ENCODE measurements at places on chromosomes 5 and 9.

- DNase-seq: no peak
These were observed 4.1 kb downstream of the CLK4 start for GRCh38 chr5:178622679-178623247.

DNA sequence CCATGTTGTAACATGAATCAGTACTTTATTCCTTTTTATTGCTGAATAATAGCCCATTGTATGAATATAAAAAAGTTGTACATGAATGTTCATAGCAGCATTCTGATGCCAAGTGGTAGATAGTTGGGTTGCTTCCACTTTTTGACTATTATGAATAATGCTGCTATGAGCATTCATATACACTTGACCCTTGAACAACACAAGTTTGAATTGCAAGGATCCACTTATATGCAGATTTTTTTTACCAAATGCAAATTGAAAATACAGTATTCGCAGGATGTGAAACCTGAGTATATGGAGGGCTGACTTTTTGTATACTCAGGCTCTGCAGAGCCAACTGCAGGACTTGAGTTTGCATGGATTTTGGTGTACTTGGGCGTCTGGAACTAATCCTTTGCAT is 14.7 kb upstream of the SIL1 start:
- no peak for DNase-seq

GRCh38 chr9:107569174-107569573 is 79.6 kb upstream of the KLF4 start:
- no peak for DNase-seq

GRCh38 chr5:146049704-146050026 is 55.7 kb downstream of the PLAC8L1 start:
- DNase-seq: no peak

GRCh38 chr5:116858705-116859333 is 284.2 kb upstream of the SEMA6A start:
- no peak for DNase-seq

DNA sequence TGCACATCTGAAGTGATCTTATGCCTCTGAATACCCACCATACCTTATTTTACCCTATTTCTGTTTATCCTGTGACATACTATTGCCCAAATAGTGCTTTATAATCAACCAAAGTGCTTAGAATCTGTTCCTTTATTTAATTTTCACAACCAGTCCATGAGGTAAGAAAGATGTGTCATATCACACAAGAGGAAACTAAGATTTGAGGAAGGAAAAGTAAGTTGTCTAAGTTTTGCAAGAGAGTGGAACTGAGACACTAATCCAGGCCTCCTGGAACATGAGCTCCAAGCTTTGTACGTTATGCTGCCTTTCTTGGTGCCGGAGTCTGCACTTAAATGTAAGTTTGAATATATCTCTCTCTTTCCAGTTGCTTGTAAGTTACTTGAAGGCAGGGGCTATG is 17.2 kb downstream of the KDM3B start:
- no peak for DNase-seq

DNA sequence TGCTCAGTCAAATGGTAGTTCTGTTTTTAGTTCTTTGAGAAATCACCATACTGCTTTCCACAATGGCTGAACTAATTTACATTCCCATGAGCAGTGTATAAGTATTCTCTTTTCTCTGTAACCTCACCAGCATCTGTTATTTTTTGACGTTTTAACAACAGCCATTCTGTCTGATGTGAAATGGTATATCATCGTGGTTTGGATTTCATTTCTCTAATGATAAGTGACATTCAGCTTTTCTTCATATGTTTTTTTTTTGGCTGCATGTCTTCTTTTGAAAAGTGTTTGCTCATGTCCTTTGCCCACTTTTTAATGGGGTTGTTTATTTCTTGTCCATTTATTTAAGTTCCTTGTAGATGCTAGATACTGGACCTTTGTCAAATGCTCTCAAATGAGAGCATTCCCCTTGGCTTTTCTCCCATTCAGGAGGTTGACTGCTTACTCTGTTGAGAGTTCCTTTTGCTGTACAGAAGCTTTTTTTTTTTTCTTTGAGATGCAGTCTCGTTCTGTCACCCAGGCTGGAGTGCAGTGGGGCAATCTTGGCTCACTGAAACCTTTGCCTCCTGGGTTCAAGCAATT is 58.7 kb upstream of the RGMB start:
- DNase-seq: no peak

GRCh38 chr5:172910828-172911627 is 48.2 kb upstream of the RPL26L1 start:
- DNase-seq: no peak

DNA sequence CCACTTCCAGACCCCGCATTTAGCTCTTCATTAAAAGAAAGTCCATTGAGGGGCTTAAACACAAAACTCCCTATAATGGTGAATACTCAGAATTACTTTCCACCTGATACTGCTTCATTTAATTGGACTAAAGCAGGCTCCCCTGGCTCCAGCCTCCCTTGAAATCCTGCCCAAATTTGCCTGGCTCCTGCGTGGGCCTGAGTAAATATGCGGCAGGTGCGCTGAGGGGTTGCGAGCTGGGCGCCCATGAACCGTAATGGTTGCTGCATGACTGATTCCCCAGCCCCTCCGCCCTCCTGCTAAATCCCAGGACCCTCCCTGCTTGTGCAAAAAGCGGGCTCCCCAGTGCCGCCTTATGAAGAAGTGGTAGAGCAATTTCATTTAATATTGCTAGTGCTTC is 639.7 kb downstream of the BNC2 start:
- no peak for DNase-seq

DNA sequence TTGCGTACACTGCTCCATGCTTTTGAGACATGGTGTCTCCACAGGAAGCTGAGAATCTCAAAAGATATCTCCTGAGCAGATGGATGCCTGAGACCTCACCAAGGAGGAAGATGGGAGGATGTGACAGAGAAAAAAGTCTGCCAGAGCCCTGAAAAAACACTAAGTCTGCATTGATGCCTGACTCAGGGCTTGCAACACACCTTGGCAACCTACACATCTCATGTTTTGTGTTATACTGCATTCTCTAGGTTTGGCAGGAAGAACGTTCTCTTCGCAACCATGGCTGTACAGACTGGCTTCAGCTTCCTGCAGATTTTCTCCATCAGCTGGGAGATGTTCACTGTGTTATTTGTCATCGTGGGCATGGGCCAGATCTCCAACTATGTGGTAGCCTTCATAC is 19.2 kb downstream of the SLC22A4 start:
- DNase-seq: no peak

DNA sequence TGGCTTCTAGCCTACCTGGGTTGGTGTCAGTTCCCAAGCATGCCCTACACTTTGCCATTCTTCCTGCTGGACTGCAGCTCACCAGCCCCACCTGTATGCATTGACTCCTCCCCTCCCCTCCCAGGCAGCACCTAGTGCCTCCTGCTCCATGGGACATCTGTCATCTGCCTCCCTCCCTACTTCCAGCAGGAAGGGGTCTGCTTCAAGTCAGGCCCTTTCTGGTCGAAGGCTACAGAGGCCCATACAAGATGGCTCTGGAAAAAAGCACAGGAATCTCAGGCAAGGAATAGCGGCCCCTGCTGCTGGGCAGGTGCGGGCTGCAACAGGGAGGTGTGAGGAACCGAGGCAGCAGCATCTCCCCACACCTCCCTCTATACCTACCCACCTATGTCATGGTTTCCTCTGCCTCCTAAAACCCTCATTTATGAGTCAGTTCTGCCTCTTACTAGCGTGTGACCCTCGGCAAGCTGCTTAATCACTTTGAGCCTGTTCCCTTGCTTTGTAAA is 19.7 kb downstream of the WWC1 start:
- DNase-seq: no peak

DNA sequence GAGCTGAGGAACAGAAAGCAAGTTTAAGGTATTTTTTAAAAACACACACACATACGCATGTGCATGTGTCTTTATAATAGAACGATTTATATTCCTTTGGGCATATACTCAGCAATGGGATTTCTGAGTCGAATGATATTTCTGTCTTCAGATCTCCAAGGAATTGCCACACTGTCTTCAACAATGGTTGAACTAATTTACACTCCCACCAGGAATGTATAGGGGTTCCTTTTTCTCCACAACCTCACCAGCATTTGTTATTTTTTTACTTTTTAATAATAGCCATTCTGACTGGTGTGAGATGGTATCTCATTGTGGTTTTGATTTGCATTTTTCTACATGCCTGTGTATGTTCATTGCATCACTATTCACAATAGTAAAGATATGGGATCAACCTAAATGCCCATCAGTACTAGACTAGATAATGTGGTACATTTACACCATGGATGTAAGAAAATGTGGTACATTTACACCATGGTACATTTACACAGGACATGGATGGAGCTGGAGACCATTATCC is 60.3 kb upstream of the MAP3K1 start:
- DNase-seq: no peak

DNA sequence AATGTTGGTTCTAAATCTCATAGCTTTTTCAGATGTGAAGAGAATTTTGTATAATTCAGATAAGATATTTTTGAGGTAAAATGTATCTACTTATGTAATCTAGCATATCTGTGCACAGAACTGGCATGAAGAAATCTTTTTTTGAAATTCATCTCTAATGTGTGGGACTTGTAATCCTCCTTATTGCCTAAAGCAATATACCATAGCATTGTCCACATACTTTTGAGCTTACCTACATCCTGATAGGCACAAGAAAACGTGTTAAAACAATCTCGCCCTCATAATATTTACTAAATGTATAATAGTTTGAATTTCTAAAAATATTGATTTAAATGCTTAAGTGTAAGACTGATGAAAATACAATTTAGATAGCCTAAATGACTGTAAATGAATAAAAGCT is 1686.5 kb upstream of the ACO1 start:
- DNase-seq: no peak

DNA sequence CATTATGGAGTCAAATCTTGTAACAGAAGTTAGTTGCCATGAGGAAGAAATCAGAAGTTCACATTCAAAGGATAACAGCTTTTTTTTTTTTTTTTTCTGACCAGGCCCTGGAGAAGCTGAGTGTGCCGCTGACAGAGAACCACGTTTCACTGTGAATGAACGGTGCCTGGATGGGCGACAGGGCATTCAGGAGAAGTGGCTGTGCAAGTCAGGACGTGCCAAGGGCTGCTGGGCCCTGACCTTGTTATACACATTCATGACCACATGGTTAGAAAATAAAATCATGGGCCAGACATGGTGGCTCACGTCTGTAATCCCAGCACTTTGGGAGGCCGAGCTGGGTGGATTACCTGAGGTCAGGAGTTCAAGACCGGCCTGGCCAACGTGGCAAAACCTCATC is 91.6 kb downstream of the ANKH start:
- DNase-seq: no peak

- no peak for DNase-seq
These were observed 29.0 kb downstream of the SLC6A18 start for GRCh38 chr5:1254196-1254595.

DNA sequence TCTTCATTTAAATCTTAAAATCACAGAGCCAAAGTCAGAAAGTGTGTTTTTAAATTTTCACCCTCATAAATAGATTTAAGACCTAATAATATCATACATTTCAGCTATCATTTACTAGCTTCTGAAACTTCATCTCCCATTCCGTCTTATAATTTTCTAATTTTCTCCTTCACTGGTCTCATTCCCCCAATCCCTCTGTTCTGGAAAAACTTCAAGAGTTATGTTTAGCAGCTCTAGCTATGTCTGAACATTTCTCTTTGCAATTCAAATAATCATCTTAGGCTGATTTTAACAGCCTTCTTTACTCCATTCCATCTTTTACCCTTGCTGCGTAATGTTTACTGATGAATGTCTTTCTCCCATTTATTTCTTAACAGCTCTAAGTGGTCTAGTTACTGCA is 192.4 kb downstream of the SLF1 start:
- no peak for DNase-seq

GRCh38 chr9:78884611-78885150 is 587.8 kb downstream of the PSAT1 start:
- DNase-seq: no peak

DNA sequence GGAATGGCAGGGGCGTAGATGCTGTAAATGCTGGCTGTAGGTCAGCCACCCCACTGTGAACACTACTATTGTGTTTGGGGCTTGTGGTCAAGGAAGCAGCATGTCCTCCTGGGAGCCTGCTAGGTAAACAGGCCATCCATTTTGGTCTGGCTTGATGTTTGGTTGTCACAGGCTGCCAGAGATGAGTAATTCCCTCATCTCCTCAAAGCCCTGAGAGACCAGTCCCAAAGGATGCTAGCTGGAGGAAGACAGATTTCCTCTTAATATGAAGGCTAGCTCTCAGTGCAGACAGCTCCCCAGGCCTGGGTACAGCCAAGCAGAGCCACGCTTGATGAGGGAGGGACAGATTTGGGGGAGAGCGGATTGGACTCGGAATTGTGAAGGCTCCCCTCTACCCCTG is 72.5 kb upstream of the MAP1B start:
- no peak for DNase-seq

DNA sequence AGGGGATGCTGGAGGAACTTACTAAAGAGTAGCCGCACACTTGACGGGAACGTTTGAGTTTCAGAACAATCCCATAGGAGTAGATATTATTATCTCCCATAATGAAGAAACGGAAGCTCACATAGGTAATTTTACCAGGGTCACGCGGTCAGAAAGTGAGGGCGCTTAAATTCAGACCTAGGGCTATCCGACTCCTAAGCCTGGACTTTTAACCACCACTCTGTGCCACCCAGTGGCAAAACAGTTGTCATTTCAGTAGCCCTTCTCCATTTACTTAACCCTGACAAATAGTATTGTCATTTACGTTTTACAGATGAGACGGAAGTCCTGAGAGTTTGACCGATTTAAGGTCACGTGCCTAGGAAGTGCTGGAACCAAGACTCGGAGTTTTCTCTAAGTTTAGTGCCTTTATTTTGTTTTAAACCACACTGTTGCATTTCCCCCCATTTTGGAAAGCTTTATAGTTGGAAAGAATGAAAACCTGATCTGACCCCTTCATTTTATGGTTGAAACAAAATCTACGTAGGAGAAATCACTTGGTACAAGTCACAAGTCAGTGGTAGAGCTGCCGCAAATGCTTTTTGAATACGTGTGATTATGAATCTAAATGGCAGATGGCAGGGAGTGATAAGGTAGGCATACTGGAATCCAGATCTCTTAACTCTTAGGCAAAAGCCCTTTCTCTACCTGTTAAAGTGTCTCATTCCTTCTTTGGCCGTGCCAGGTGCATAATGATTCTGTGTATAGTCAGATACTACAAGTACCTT is 650 bp downstream of the MRRF start:
- DNase-seq: no peak

DNA sequence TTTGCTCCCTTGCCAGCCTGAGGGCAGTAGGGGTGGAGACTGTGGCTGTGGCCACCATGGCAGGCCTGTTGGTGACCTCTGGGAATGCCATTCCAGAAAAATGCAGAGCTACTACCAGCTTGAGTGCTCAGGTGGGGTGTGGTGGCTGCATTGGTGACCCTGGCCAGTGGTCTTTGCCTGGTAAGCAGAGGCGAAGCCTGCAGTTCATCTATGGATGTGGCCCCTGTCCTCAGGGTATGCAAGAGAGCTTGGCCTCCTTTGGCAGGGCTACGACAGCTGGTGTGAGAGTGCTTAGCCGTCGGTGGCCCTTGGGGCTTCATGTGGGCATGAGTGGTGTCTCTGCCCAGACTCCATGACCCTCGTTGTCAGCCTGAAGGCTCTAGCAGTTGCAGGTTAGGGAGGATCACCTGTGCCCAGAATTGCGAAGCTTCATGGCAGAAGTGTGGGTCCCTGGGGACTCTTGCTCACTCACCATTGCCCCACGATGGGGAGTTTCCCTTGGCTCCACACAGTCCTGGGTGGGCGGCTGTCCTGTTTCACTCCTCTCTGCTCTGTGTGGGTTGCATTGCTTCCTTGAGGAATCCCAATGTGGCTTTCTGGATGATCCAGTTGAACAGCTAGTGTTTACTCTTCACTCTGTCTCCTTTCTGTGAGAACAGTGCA is 117.9 kb upstream of the CDH12 start:
- no peak for DNase-seq
